ENCODE measurements at places on chromosomes 1 and 21.

- no peak for DNase-seq
Observed at GRCh38 chr1:194889310-194889709, 1702.9 kb upstream of the B3GALT2 start.

GRCh38 chr1:162036163-162036562, 12.5 kb upstream of the OLFML2B start:
- DNase-seq: no peak

GRCh38 chr1:203871114-203871880, 9.9 kb downstream of the SNRPE start:
- DNase-seq: no peak

DNA sequence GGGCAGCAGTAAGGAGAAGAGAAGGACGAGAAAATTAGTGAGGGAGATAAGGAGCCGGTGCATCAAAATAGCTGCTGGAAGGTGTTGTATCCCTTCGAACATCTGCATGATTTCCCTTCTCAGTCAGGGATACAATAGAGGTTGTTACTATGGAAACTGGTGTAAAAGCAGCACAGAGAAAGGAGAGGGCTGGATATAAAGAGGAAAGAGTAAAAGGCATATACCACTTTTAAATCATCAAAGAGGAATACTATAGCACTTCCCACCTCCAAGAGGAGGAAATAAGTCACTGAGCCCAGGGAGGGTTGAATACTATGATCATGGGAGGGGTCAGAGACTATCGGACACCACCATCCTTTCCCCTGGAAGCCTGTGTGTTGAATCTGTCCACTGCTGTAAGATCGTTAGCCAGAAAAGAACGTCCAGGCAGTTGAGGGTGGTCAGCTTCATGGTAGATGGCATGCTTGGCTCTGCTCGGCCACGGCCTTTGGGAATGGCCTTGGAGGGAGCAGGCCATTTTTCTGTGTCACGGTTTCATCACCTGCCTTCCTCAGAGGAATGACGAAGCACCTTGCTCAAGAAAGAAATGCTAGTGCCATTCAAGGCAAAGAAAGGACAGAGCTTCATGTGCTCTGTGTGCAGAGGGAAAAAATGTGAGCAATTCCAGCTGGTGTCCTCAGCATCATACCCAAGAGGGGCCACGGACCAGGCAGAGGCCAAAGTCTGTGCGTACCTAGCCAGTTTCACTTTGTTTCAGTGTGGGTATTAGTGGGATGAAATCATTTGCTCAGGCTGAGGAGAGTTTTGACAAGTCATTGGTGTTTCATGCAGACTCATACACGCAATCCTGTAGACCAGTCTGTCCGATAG, 64.2 kb downstream of the IRF2BP2 start:
- DNase-seq: no peak

- no peak for DNase-seq
Observed at GRCh38 chr1:24047110-24047477, 64.8 kb downstream of the MYOM3 start.

GRCh38 chr1:86067626-86068025, 88.9 kb downstream of the COL24A1 start:
- no peak for DNase-seq

DNA sequence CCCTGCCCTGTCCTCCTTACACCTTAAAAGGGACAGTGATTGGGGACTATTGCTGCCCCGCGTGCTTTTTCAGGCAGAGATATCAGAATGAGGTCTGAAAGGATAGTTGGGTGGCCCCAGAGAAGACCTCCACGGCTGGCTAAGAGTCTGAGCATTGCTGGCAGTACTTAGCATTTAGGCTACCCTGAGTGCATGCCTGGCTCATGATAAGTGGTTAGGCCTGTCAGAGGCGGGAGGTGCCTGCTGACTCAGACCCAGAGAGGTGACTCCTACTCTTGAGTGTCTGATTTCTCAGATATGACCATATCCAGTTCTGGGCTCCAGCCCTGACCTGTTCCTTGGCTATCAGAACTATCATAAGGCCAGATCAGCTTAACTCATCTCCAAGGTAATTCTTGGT, 213.7 kb downstream of the PBX1 start:
- DNase-seq: no peak

GRCh38 chr1:231515748-231516147, 12.7 kb upstream of the TSNAX start:
- DNase-seq: no peak

All from central memory CD8-positive, alpha-beta T cell (primary cell).